NCI-H82 (cell line): ENCODE measurements at places on chromosomes 1 and 21.

- DNase-seq = no peak
These were observed 52.4 kb downstream of the NEGR1 start for GRCh38 chr1:72229893-72230292.

DNA sequence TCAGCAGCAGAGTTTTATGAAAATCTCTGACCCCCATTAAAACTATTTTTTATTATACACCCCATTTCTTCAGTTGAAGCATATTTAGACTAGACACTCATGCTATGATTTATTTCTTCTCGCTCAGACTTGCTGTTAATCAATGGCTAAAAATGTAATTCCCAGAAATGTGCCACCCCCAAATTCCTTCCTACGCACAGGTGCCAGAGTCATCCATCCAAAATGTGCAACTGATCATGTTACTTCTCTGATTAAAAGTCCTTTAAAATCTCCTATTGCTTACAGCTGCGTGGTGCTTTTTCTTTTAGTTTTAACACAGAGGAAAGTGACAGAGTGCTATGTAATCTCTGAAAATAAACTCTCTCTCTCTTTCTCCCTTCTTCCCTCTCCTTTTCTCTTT is 954.4 kb downstream of the NCAM2 start:
- no peak for DNase-seq

- DNase-seq = no peak
These were observed 165.9 kb upstream of the CACNA1E start for GRCh38 chr1:181317261-181317930.

GRCh38 chr1:47984175-47984789 is 12.9 kb downstream of the TRABD2B start:
- no peak for DNase-seq

- no peak for DNase-seq
These were observed 10.3 kb downstream of the CAP1 start for GRCh38 chr1:40050863-40051262.

GRCh38 chr1:183126000-183126366 is 60.1 kb upstream of the LAMC2 start:
- DNase-seq = no peak

DNA sequence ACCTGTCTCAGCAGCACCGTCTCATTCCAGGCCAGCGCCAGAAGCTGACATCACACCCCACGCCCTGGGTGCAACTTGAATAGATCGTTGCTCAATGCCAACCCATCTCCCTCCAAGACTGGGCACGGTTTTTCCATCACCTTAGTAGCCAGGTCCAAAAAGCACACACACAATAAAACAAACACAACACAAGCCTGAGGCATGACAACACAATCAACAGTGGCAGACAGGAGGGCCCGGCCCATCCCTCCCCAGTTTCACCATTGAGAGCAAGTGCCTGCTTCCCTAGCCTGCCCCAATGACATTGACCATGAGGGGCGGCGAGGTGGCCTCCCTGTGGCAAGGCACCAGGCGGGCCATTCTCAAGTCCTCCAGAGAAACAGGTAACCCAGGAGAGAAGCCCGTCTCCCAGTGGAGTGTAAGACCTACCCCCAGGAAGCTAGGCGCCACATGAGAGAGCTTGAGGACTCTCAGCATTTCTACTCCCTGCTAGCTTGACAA is 2.7 kb downstream of the IFFO2 start:
- no peak for DNase-seq

GRCh38 chr1:88680911-88681622 is 3.0 kb upstream of the PKN2 start:
- DNase-seq = no peak

GRCh38 chr1:85570446-85571180 is 9.9 kb upstream of the CCN1 start:
- DNase-seq = no peak

DNA sequence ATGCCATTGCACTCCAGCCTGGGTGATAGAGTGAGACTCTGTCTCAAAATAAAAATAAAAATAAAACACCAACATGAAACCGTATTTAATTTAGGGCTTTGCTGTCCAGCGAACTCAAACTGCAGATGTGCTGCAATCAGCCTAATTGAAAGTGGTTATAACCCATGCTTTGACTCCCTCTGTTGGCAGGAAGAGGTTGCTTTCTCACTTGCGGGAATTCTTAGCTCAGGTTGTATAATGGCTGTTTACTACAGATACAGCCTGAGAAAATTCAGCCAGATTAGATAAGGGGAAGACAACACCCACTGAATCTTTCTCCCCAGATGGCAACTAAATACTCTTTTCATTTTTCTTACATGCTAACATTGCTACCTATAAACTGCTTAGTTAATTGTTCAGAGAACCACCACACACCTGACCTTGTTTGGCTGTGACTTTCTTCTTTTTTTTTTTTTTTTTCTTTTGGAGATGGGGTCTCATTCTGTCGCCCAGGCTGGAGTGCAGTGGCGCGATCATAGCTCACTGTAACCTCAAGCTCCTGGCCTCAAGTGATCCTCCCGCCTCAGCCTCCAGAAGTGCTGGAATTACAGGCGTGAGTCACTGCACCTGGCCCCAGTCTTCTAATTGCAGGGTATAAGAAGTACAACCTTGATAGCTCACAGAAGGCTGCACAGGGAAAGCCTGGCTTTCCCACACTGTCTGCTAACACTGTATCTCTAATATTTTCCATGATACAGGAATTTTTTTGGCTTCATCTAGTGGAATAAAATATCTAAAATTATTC is 34.6 kb downstream of the DNTTIP2 start:
- peak; percentile 85 for DNase-seq

DNA sequence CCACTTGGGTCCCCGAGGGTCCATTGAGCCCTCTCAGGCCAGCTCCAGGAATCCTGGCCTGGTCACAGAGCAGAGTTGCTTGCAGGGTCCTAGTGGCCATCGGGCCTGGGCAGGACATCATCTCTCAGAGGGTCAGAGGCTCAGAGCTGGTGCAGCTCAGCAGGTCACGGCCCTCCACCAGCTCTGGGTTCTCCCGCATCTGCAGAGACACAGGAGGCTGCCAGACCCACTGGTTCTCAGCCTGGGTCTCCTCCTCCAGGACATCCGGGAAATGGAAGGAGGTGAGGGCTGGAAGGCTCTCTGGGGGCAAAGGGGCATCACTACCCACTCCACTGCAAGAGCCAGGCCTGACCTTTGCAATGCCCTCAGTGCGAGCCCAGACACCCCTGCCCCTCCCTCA is 6.5 kb downstream of the TMEM54 start:
- DNase-seq = no peak

GRCh38 chr1:215084621-215085020 is 2.1 kb downstream of the KCNK2 start:
- peak; percentile 13 for DNase-seq

DNA sequence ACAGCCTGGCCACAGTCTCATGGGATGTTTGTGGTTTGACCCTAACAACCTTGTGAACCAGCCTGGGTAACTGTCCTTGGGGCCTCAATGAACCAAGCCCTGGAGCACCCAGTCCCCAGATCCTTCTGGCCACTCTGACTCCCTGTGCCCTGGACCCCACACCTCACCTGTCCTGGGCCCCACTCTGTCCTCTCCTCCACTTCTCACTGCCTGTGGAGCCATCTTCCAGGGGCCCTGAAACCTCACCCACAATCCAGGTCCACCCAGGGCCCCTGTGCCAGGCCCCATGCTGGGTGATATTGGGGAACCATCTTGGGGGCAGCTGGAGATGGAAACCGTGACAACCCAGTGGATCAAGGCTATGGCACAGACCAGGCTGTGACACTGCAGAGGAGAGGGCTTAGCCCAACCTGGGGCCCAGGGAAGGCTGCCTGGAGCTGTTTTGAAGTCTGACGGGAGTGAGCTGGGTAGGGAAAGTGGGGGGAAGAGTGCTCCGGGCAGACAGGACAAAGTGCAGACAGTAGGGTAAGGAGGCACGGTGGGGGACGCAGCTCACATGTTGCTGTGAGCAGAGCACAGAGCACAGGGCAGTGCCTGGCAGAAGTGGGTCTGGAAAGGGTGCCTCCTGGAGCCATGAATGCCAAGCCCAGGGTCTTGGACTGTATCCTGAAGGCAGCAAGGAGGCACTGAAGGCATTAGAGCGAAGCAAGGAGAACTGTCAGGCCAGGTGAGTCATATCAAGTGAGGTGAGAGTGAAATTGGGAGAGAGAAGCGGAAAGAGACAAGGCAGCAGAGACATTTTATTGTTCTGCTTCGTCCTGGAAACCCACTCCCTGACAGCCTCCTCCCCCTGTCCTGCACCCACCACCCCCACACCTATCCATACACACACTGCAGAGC is 12.1 kb upstream of the LRP8 start:
- no peak for DNase-seq

DNA sequence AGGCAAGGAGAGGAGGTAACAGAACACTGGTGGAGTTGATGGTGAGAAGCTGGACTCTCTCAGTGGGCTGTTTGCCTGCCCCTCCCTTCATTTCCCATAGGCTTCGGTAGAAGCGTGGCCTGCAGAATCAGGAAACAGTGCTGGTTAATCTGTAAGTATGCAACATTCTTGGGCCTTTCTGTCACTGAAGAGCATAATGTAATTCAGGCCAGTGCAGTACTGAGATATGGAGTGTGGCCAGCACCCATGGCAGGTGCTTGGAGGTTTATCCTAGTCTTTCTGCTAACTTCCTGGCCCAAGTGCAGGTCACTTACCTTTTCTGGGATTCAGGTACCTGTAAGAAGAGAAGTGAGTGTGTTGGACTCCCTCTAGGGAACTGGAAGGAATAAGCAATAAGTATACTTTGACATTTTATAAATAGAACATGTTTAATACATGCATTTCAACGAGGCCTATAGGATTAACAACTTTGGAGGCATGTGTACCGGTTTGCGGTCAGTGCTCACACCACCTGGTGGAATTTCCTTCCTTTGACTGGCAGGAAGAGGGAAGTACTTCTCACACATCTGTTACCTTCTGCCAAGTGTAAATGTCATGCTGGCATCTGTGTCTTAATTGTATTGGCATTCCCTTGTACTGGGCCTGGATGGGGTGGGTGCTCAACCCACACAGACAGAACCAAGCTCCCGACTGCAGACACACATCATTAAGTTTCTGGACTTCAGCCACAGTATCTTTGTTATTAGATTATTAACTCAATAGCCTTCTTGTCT is 105.5 kb downstream of the KIF26B start:
- no peak for DNase-seq
